NCI-H446 (cell line): ENCODE measurements at places on chromosomes 1 and 21.
A peak's percentile ranks its signal among the peaks of the same experiment; 100 is the strongest.

DNA sequence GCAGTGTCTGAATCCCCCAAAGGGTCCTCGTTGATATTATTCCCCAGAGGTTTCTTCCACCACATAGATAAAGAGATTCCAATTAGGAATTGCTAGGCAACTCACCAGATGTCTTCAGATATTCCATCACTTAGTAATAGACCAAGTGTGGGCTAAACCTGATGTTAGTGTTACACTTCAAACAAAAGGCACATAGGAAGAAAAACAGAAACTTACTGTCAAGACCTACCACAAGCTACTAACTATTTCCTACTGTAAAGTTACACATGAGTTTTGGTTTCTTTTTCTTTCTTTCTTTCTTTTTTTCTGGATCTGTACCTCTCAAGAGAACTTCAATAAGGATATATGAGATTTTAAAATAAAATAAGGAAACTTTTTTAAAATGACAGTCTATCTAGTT is 879.1 kb upstream of the NEGR1 start:
- no peak for DNase-seq

- no peak for DNase-seq
These were observed 481.2 kb downstream of the MATN1 start for GRCh38 chr1:30242168-30242567.

DNA sequence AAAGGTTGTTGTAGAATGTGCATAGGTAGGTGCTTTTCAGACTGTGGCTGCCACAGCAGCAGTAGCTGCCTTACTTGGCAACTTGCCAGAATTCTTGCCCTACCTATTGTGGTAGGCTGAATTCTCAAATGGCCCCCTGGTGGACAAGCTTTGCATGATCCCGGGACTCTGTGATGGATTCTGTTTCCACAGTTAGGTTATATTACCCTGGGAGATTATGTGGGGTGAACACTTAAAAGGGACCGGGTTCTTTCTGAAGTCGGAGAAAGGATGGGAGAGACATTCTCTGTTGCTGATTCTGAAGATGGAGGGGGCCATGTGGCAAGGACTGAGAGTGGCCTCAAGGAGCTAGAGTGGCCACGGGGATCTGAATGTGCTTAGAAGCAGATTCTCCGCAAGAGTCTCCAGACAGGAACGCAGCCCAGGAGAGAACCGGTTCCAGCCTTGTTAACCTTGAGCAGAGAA is 32.1 kb upstream of the KCNE1 start:
- DNase-seq, result no peak

- DNase-seq, result no peak
These were observed 107.5 kb downstream of the GDAP2 start for GRCh38 chr1:117821774-117822482.

DNA sequence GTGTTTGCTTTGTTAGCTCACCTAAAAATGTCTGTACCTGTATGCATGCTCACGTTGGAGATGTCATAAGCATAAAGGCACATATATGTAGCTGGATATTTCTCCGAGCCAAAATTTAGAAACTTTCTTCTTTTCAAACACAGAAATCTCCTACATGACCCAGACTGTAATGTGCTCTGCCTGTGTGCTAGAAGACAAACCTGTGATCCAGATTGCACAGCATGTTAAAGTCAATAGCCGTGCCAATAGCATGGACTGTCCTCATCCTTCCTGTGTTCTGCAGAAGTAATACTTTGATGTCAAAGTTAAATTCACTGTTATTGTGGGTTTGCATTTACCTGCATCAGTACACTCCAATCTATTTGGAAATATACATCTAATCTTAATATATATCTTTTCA is 346.2 kb upstream of the ZRANB2 start:
- DNase-seq, result no peak

DNA sequence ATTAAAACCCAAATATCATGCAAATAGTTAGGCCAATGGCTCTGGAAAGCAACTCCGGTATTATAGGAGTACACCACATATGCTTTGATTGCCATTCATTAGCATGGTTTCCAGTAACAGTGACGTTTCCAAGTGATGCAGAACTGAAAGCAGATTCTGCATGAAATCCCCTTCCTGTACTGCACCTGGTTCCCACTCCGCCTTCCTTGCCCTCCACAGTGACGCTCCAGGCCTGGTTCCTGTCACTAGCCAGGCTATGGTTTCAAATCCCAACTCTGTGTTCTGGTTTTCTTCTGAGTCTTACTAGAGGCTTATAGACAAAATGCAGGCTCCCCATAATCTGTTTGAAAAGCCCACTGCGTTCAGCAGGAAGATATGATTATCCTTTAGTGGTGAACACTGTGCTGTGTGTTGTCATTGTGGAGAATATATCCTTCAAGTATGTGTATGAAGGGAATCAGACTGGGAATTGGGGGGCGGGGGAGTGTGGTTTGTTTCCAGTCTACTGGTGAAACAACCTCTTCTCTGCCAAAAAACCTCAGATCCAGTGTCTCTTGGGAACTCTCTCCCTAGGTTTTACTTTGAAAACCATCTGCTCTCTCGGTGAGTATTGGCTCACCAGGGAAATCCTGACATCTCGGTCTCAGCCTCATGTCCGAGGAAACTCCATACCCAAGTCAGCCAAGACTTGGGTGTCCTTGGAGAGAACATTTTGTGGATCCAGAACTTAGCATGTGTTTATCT is 78.7 kb downstream of the TYW3 start:
- DNase-seq, result peak; percentile 68

DNA sequence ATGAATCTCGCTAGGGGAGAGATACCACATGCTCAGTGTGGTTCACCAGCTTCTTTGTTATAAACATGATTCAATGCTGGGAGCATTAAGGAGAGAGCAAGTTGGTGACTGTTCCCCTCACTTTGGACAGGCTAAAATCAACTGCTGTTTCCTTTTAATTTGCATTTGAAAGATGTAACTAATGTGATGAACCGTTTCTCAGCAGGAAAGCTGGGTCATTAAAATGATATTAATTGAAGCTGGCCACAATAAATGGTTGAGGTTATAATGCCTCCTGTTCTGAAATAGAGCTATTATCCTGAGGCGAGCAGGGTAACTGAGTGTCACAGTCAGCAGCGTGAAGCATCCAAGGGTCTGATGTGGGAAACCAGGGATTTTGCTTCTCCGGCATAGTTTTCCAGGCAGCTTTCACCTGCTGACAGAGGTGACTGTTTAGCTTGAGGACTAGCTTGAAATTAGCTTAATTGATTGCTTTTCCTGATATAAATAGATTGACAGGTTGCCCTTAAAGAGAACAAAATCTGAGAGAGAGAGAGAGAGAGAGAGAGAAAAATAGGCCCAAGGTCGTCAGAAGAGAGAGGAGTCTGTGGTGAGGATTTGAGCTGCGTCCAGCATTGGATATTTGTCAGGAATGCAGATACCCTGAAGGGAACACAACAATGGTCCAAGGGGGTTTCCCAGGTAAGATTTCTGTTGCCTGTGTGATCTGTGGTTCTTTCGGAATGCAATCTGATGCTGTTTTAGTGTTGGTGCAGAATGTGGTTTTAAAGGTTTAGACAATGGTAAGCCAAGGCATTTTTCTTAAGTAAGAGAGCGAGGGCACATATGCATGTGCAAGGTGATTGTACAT is 209.7 kb downstream of the PATJ start:
- DNase-seq, result no peak

DNA sequence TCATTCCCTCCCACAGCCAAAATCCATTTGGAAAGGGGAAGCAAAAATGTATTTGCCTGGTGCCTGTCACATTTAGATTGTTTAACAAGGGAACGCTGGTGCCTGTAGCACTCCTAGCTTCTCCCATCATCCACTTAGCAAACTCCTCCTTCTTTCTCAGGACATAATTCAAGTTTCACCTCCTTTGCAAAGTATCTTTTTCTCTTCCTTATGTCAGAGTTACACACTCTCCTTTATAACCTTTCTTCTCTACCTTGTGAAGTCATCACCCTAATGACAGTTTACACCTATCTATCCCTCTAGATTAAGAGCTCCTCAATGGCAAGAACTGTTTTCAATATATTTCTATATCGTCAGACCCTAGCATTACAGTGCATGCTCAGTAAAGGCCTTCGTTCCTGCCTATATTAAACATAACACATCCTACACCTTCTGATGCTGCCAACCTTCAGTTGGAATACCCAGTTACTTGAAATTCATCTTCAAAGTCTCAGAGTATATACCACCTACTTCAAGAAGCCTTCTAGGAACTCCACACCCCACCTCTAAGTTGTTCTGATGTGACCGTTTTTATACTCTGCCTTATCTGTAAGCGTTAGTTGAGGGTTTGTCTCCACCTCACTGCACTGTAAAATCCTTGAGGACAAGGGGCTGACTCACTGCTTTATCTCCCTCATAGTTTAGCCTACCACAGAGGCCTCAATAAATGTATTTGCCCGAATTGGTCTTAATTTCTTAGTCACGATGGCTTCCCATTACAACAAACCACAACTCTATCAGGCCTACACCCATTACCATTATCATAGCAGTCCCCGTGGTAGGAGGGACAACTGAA is 1.0 kb upstream of the EPS15 start:
- DNase-seq, result no peak

GRCh38 chr1:154609398-154610380 is 1.7 kb upstream of the ADAR start:
- no peak for DNase-seq

GRCh38 chr1:221911714-221912113 is 169.8 kb upstream of the DUSP10 start:
- no peak for DNase-seq

GRCh38 chr1:232186931-232187330 is 443.0 kb downstream of the SIPA1L2 start:
- peak; percentile 38 for DNase-seq

DNA sequence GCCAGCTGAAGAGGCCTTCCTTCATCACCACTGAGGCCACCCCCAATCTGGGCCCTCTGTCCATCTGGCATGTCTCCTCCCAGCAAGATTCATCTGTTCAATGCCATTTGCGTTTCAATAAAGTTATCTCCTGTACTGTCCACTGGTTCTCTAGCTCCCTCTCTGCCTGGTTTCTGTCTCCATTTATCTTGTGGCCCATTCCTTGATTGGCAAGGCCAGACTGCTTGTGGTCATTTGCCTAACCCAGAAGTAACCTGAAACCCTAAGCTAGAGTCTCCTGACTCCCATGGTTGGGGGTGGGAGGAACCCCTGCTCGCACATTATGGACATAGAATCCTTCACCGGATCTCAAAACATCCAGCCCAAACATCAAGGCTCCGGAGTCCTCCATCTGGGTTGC is 2.1 kb upstream of the IPO9 start:
- DNase-seq, result no peak
